ENCODE measurements at places on chromosomes 4 and X.

DNA sequence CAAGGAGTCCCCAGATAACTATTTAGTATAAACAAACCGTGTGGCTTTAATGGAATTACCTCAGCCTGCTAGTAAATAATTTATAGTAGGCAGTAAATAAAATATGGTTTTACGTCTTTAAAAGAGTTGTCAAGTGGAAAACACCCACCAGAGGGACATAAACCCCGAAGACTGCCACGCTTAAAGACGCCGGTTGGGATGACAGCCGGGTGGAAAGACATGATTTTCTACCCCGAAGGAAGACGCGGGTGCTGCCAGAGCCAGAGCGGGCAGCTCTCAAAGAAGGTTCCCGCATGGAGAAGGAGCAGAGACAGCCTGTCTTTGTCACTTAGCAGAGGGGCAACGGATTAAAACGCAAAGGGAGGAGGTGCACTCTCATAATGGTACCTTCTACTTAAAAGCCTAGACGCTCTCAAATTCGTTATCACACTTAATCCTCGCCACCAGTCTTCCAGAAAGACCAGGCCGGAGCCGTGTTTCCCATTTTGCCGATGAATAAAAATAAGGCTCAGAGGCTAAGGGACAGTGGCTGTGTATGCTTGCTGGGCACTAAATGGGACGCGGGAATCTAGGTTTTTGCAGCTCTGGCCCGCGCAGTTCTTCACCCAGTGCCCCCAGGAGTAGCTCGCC lies 140.5 kb upstream of the ZIC3 start:
- DNase-seq: no peak

- DNase-seq: no peak
Measured at GRCh38 chr4:85102606-85103005, 136.1 kb upstream of the WDFY3 start.

GRCh38 chrX:119636419-119636818 lies 30.2 kb upstream of the NKRF start:
- no peak for DNase-seq

- no peak for DNase-seq
Measured at GRCh38 chr4:122635205-122635604, 14.3 kb upstream of the IL21 start.

GRCh38 chrX:138492371-138492770 lies 219.1 kb downstream of the FGF13 start:
- DNase-seq: no peak

- DNase-seq: no peak
Measured at GRCh38 chrX:154892296-154892695, 6.1 kb downstream of the F8A1 start.
